ENCODE measurements at places on chromosomes 5 and 9.

GRCh38 chr9:132044176-132044875 is 35.3 kb downstream of the MED27 start:
- no peak for DNase-seq

DNA sequence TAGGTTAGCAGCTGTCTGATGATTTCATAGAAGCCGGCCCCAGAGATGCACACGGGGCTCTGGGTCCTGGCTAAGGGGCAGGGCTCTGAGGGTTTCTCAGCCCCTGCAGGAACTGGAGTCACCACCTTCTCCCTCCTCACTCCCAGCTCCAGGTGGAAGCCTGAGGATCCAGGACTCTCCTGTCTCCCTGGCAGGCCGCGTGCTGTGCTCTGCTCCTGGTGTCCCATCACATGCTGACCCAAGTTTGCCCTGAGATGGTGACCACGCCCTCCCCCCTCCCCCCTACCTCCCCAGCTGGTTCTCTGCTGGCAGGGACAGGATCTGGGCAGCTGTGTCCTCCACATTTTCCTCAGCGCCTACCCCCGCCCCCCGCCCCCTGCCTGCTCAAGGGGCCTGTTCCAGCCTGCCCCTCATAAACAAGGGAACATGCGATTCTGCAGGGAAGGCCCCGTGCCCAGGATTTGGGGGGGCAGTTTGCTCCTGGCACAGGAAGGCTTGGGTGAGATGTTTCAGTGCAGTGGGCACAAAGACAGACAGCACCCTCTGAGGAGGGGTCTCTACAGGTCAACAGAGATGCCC is 87.4 kb downstream of the PSD2 start:
- DNase-seq = no peak

- no peak for DNase-seq
Observed at GRCh38 chr5:5295351-5295750, 127.1 kb upstream of the ICE1 start.

DNA sequence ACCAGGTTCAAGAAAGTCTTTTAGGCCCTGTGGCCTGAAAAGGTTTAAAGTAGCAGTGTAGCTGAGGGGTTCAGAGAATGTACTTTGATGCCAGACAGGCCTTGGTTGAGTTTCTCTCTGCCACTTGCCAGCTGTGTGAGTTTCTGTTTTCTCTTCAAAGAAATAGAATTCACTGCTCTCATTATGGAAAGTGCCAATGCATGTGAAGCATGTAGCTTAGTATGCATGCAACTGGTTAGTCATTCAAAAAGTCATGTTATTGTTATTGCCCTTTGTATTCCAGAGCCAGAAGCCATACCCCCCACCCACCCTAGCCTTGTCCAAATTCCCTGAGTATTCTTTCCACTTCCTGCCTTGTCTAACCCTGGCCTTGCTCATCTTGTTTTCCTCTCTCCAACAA is 101.7 kb downstream of the ADRB2 start:
- no peak for DNase-seq

DNA sequence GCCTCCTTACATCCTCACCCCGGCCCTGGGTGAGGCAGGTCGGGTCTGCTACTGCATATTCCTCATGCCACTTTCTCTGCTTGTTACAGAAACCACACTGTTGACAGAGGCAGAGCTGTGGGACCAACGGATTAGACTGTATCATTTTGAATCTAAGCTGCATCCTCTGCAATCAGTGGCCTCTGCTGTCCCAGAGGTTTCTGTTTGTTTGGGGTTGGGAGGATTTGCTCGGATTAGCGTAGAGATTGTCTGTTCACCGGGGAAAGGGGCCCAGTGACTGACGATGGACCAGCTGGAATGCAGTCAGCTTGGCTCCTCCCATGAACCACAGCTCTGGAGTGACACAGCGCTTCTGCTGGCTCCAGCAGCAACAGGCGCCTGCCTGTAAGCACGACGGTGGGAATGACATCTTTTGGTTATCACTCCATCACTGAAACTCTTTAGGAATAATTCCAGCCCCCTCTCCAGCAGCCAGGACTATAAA is 37.3 kb upstream of the ADRA1B start:
- DNase-seq = no peak

DNA sequence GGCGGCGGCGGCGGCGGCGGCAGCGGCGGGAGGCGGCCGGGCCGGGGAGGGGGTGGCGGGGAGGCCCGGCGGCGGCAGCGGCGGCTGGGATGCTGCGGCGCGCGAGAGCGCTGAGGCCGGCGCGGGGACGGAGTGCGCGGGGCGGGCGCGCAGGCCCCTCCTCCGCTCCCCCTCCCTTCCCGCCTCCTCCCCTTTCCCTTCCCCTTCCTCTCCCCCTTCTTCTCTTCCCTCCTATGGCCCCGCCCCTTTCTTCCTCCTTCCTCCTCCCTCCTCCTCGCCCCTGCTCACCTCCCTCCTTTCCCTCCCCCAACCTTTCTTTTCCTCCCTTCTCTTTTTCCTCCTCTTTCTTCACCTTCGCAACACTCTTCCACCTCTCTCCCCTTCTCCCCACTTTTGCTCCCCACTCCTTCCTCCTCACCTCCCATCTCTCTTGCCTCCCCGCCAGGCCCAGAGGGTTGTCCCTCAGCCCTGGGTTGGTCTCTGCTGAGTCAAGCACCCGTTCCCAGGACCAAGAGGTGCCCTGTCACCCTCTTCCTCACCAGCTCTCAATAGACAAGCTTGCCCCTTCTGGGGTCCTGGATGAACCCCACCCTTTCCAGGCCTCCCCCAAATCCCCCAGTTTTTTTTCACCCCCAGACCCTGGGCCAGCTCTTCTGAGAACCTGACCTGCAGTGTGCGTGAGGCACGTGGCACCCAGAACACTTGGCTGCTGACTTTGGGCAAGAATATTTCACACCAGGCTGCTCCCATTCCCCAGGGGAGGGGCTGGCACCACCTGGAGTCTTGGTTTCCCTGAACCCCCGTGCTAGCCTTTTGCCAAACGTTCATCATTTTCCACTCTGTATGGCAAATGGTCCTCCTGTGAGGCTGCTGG is at the start of gene SEMA4D:
Gene SEMA4D, minus strand, starts transcription at position 136 of the 874 bp plus-strand sequence. CDS start 92,657 bp downstream, outside the sequence.
- DNase-seq = no peak

DNA sequence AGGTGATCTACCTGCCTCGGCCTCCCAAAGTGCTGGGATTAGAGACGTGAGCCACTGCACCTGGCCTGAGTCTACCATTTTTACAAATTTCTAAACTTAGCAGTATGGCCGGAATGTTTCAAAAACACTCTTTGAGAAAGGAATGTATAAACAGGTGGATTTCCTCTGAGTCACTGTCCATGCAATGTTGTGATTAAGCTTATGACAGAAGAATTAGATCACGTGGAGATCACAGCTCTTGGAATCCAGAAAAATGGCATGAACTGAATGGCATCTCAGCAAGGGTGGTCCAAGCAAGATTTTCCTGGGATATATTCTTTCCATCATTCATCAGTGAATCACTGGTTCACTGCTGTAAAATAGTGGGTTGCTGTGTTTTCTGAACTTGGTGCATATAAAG is 865.0 kb downstream of the PTPRD start:
- no peak for DNase-seq

GRCh38 chr5:32083981-32084430 is 90.1 kb downstream of the GOLPH3 start:
- no peak for DNase-seq

DNA sequence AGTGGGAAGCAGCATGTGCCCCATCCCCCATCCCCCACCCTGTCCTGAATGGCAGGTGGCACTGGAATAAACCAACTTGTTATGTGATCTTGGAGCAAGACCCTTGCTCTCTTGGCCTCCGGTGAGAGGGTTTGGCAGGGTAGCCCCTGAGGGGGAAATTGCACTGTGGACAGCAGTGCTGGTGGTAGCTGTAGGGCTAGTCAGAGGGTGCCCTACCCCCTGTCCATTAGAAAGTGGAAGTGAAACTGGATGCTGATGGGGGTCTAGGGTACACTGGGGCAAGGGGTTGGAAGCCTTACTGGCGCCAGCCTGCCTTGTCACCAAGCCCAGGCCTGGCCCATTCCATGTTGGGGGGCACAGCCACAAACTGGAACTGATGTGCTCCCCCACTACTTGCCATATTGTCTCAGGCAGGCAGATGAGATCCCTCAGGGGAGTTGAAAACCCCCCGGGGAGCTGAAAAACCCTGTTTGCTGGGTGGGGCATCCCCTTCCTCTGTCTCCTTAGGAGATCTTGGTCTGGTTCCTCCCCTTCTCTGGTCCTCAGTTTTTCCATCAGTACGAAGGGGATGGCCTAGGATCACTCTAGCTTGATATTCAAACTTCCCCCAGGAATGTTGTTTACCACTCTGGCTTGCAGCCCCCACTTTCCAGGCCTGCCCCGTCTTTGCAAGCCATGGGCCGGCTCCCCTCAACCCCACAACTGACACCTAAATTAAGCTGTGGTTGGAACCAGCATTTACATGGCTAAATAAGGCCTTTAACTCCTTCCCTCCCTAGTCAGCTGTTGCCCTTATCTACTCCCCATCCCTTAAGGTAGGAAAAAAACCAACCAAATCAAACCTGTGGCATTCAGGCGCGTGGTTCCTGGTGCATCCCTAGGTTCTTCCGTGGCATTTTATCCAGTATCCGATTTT is 14.4 kb upstream of the SYNPO start:
- no peak for DNase-seq

DNA sequence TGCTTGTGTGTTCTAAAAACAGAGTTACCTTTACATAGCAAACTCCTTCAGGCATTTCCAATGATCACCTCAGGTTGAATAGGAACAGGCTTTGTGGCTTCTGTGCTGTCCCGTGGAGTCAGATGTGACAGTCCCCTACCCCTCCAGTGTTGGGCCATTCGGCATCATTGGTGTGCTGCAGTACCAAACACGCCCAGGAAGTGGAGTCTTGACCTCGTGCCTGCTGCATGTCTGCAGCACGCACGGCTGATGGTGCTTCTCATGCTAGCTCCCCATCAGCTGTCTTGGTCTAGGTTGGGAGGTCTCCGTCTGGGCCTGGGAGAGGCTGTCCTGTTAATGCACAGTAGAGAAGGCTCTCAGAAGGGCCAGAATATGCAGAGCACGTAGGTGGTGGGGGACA is 42.5 kb upstream of the PHF2 start:
- no peak for DNase-seq

GRCh38 chr9:2378266-2378665 is 243.3 kb upstream of the VLDLR start:
- DNase-seq = no peak

DNA sequence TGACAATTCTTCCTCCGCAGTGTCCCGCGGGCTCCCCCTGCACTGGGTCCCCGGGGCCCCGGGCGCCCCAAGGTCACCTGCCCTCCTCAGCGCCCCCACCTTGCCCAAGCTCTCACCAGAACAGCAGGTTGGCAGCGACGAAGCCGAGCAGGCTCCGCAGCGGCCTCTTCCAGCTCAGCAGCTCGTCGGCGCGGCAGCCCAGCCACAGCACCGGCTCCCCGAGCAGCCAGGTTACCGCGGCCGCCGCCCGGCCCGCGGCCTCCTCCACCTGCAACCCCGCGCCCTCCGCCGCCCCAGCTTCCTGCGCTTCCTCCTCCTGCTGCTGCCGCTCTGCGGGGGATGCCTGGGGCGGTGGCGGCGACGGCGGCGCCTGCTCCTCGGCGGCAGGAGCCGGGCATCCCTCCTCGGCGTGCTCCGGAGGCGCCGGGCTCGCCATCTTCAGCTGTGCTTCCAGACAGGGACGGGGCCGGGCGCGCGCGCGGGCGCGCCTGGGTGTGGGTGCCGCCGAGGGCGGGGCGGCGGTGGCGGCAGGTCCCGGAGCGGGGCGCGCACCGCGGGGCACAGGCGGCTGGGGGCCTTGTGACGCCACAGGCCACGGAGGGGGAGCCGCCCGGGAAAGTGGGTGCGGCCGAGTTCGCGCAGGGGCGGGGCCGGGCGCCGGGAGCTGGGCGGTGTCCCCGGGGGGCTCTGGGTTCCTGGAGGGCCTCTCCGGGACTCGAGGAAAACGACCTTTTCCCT is at the start of gene RETREG1:
Gene RETREG1, minus strand, starts transcription at position 462 of the 738 bp plus-strand sequence. Its CDS starts 26 bp downstream, at position 436.
- peak; percentile 80 for DNase-seq

DNA sequence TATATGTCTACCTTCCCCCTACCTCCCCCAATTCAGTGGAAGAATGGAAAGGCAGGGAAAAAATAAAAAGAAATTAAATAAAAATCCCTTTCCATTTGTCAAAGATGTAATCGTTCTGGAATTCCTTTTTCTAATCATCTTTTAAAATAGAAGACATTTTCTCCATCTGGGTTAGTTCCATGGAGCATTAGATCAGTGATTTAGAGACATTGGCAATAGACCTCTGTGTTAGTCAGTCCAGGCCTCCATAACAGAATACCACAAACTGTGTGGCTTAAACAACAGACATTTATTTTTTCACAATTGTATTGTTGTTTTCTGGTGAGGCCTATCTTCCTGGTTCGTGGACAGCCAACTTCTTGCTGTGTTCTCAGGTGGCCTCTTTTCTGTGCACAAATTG is 516.6 kb upstream of the DAB2 start:
- no peak for DNase-seq

DNA sequence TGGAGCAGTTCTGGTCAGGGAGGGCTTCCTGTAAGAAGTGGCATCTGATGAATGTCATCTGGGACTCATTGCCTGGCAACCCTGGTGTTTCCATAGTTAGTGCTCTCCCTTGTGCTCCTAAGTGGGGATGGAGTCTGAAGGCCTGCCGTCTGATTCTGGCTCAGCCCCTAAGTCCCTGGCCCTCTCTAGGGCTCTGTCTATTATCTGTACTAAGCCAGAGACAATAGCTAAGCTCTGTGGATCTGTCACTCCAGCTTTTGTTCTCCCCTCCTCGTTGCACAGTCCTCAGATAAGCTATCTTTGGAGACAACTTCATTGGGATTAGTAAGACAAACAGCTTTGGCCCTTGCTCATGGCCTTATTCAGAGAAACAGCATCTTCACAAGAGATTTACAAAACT is 30.6 kb upstream of the TTC1 start:
- no peak for DNase-seq

GRCh38 chr5:56700711-56701110 is 114.6 kb upstream of the MAP3K1 start:
- DNase-seq = no peak

DNA sequence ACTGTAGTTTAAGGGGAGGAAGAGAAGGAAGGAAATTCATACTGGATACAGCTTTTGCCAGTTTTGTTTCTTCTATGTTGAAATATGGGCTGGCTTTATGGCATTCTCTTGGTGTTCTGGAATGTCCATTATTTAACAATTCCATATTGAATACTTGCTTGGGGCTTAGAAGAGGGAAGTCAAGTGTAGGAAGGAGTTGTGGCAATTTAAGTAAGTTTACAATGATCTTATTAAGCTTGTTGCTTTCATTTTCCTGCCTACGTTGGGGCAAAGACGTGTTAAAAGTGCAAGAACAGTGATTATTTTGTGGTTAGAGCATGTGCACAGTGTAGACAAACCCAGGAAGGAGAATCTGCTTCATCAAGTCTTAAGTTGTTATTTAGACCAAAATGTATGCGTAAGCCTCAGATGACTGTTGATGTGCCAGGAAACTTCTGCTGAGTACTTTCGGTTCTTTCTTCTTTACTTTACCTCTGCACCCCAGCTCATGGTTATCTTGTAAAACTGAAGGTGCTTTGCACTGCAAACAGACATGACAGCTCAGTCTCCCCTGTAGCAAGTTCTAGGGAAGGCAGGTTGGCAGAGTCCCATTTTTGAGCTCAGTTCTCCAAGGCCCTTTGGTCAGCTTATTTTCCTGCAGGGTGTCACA is 75.8 kb downstream of the F2RL2 start:
- peak; percentile 24 for DNase-seq

GRCh38 chr5:169828385-169828784 is 151.9 kb downstream of the INSYN2B start:
- no peak for DNase-seq

- DNase-seq = no peak
Observed at GRCh38 chr9:129938291-129938979, 103.2 kb downstream of the USP20 start.

- no peak for DNase-seq
Observed at GRCh38 chr9:22401671-22402070, 45.0 kb upstream of the DMRTA1 start.

Measured in T follicular helper cell (primary cell).